HFF-Myc (cell line): ENCODE measurements at places on chromosomes 1 and 21.

DNA sequence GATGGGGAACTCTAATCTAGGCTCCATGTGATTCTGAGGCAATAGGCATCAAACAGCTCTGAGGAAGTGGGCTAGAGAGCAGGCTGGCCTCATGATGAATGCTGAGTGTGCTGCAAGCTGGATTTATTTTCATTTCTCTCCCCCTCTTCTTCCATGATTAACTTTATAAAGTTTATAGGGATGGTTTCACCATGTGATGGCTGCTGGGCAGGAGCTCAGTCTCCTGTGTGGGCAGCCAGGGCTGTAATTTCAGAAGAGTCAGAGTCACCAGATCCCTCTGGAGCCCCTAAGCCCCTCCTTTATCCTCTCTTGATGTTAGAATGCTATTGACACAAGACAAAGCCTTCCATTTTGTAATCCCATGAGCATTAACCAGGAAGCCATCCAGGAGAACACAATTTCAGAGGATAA lies 143.6 kb downstream of the CNIH3 start:
- DNase-seq, result no peak

- DNase-seq, result no peak
Observed at GRCh38 chr1:60562740-60563139, 489.2 kb upstream of the C1orf87 start.

DNA sequence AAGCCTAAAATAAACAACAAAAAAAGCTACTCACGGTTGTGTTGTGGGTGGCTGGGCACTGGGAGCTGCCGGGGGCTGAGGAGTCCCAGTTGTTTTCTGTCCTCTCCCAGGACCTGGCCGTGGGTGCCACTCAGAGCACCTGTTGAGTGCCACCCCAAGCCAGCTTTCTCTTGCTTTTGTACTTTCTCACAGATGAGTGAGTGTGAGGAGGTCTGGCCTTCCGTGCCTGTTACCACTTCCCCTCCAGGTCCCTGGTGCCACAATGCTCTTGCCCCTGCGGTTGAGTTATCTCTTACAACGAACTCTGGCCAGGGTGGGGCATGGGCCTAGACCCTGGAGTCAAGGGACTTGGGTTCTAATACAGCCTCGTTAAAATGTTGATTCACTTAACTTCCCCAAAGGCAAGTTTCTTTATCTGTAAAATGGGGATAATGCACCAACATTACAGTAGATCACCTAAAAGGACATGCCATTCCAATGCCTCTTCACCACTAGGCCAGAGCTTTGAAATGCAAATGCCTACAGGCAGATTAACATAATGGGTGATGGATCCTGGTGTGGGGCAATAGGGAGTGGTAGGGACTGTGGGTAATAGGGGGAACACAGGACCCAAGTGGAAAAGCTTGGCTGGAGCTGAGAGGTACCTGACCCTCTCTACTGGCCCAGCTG lies at the start of gene CNR2:
Gene CNR2, minus strand, starts transcription at position 151 of the 669 bp plus-strand sequence. CDS start 37,745 bp downstream, outside the sequence.
- no peak for DNase-seq

GRCh38 chr1:111786669-111787207 lies 31.0 kb downstream of the DDX20 start:
- DNase-seq, result no peak

DNA sequence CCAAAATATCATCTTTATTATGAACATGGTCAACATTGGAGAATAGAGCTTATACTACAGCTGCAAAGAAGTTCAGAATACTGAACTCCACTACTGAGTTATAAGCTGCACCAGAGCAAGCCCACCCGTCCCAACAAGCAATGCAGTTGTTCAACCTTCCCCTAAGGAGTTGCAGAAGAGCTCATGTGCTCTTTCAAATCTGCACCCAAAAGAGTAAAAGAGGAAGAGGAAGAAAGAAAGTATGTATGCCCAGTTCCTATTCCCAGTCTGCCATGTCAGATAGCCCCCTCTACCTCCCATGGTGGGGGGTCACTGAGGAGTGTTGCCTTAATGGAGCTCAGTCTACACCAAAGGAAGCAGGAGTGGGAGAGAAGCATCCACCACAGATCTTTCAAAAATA lies 6.9 kb downstream of the C1orf162 start:
- DNase-seq, result no peak

- no peak for DNase-seq
Observed at GRCh38 chr1:239011382-239011781, 375.0 kb upstream of the CHRM3 start.

DNA sequence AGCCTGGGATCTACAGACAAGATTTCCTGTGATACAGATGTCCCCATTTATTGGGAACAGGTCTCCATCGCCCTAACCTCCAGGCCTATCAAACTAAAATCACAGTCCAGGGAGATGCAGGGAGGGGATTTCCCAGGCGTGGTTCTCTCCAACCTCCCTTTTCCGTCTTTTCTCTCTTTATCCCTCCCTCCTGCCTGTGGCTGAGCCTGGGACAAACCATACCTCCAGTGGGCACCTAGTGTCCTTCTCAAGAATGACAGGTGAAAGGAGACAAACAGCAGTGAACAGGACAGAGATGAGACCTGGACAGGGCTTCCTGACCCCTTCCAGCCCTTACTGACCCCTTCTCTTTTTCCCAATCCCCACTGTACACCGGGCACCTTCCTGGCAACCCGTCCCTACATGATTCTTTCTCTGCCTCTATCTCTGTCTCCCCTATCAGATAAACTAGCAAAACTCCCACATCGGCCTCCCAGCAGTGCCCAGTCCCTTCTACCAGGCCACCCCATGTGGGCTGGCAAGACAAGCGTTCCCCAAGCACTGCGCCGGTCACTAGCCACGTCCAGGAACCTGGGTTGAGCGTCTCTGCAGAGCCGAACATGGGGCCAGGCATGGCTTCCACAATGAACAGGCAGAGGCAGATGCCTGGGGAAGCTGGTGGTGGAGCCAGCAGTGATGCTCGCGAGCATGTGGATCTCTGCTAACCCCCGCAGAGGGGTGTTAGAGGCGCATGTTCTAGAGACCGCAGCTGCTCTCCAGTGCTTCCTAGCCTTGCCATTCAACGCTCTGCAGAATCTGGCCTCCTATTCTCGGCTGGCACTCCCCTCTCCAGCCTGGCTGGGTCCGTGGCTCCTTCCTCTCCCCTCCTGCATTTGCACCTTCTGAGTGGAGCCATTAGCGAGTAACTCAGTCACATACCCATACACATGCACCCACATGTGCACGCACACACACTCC lies 54.7 kb downstream of the ELK4 start:
- no peak for DNase-seq

- DNase-seq, result no peak
Observed at GRCh38 chr1:228030451-228031201, 23.8 kb downstream of the WNT3A start.

DNA sequence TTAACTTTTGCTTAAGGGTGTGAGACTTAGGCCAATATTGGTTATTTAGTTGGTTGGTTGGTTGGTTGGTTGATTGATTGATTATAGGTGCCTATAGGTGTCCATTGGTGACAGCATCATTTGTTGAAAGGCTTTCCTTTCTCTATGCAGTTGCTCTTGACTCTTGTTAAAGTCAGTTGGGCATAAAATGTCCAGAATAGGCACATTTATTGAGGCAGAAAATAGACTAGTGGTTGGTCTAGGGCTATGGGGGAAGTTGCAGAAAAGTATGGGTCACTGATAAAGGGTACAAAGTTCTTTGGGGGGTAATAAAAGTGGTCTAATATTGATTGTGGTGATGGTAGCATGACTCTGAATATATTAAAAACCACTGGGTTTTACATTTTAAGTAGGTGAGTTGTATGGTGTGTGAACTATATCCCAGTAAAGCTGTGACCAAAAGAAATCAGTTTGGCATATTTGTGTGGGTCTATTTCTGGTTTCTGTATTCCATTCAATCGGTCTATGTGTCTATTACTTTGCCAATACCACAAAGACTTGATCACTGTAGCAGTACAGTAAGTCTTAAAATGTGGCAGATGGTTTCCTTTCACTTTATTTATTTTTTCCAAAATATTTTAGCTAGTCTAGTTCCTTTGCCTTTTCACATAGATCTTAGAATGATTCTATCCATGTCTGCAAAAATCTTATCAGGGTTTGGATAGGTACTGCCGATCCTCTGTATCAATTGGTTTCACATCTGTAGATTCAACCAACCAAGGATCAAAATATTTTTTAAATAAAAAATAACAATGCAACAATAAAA lies 63.0 kb downstream of the ATP1A1 start:
- DNase-seq, result no peak

- DNase-seq, result no peak
Observed at GRCh38 chr1:40174788-40175187, 13.6 kb downstream of the RLF start.
